Type B pancreatic cell (in vitro differentiated cells): ENCODE measurements at places on chromosomes 12 and 14.

DNA sequence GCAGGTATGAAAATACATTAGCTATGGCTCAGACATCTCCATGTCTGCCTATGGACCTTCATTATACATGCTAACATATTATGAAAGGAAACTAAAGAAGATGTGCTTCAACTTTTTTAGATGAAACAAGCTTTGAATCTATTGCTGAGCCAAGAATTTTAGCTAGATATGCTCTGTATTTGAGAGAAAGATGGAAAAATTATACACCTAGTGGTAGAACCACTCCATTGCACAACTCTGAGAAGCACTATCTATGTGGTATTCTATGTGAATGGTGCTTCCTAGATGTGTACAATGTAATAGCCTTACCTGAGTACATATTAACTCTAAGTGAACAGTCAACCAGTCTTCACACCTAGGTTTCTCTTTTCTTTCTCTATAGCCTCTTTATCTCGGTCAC is 17.3 kb downstream of the EPYC start:
- no peak for DNase-seq

DNA sequence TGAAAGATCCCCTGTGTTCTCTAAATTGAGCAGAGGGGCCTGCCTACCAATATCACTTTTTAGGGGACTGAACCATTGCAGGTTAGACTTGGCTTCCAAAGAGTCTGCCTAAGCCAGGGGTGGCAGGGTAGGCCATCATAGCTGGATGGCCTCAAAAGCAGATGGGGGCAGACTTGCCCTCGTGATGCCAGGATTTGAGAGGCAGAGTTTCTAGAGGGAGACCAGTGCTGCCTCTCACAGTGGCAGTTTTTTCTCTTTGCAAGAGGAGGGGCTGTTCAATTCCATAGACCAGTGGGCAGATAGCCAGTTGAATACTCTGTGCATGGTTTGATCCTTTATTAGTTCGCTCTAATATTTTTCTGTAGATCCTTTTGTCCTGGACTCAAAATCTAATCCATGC is 23.8 kb upstream of the SMCO2 start:
- no peak for DNase-seq

DNA sequence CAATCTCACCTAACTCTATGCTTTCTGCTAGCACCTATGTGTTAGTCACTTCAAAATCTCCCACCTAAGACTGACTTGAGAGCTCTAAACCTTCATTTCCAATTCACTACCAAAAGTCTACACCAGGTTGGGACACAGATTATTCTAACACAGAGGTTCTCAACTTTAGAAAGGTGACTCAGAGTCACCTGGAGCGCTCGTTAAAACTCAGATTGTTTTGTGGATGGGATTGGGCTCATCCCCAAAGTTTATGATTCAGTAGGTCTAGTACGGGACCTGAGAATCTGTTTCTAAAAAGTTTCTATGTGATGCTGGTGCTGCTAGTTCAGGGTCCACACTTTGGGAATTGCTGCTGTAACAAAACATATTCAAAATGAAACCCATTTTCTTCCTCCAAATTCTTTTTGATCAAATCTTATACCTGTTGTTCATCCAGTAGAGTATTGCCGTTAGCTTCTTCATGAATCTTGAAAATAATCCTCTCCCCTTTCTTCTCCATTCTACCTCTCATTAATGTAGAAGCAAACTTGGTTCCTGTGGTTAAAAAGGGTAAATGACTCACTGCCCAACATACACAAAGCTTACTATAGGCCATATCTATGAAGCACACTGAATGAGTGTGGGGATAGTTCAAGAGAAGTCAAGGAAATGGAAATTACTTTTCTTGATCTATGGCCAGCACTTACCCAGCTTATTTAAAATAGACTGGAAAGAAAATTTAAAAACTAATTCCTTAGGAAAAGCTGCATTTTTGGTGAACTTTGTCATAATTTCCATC is 206.7 kb downstream of the KIF21A start:
- no peak for DNase-seq

GRCh38 chr12:56565510-56566101 is 44.0 kb downstream of the RBMS2 start:
- no peak for DNase-seq

GRCh38 chr12:49548481-49548821 is 9.6 kb downstream of the KCNH3 start:
- DNase-seq = no peak

DNA sequence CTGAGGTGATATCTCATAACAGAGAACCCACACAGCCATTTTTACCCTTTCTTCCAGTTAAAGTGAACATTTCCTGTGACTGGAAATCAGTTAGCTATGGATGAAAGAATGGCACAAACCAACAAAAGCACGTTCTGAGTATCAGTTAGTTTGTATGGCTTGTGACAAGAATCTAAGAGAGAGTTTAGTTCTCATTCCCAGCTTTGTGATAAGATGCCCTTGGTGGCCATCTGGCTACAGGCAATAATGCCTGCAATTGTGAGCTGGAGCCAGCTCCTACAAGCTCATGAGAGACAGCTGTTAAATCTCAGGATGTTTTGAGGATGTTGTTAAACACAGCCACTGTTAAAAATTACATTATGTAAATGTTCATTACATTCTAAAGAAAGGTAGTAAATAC is 122.0 kb upstream of the FRMD6 start:
- DNase-seq = no peak

DNA sequence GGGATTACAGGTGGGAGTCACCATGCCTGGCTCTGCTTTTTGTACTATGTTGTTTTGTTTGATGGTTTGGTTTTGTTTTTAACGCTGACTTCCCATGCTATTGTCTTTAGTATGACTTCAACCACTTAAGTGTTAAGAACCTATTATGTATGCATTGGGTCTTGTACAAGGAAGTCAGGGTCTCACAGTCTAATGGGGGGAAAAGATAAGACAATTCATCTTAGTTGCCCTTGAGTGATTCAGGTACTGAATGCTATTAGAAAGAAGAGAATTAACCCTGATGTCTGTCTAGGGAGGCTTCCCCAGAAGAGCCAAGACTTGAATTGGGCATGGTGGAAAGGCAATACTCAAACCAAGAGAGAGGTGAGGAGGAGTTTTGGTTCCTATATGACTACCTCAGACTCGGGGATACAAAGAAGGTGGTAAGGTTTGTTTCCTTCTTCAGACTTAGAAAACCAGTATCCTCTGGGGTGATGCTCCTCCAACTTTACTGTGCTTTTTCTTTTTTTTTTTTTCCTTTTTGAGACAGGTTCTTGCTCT is 64.6 kb downstream of the SUSD6 start:
- DNase-seq = no peak

DNA sequence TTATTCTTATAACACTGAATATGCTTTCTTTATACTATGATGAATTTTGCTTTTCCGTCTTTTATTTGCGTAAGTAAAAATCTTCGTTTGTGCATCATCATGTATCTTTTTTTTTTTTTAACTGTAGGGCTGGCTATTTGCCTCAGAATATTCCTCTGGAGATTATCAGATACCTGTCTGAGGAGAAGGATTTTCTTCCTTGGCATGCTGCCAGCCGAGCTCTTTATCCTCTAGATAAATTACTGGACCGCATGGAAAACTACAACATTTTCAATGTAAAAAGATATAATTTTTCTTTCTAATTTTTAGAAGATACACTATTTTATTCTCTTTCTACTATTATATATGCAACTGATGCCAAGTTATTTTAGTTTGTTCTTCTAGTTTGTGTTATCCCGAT is 346.6 kb downstream of the TRHDE start:
- no peak for DNase-seq

DNA sequence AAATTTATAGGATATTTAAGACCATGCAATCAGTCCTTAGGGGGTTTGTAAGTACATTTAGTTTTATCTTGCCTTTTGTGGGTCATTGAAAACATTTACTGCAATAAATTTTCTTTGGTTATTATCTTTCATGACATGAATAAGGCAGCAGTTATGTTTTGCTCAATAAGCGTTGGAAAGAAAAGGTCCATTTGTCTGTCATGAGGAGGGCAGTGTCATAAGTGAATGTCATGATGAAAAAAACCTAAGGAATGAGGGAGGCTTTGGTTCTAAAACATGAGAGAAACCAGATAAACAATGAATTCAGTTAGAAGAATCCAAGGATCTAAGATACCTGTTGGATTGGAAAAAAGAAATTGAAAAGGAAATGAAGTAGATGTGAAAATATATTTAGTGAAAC is 209.4 kb downstream of the NAV3 start:
- no peak for DNase-seq

DNA sequence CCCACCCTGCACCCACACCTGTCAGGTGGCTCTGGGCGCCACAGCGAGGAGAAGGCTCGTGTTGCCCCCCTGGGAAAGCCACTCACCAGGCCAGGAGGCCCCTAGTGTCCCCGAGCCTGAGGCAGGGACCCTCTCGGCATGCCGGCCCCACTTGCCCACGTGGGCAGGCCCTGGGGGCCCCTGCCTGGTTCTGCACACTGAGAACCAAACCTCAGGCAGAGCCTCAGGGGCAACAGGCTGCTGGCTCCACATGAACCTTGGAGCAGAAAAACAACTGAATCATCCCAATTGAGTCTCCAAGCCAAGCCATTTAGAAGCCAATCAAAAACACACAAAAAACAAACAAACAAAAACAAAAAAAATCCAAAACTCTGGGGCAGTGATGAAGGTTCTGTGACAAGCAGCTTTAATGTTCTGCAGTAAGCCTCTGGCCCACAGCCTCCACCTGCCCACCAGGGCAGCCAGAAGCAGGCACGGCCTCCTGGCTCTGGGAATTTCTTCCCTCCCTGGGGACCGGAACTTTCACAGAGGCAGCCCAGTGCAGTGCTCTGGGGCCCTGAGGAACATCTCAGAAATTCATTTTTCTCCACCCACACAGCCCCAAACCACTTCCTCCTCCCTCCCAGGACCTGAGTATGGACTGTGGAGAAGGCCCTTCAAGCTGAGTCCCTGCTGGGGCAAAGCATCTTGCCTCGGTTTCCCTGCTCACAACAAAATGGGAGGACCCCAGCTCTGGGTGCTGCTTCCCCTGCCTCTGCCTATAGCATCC is 90.2 kb downstream of the CHGA start:
- no peak for DNase-seq

DNA sequence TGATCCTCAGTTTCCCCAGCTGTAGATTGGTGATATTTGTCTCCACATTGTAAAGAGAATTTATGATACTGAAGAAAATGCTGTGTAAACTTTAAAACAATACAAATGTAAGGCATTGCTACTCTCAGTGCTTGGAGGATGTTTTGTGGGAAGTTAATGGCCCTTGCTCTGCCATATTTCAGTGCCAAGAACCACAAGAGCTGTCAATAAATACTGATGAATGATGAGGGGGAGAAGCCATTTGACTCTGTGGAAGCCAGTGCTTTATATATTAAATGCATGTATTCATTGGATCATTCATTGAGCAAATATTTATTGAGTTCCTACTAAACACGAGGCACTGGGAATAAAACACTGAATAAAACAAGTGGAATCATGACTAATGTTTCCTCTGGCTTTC is 30.8 kb downstream of the CACNA1C start:
- no peak for DNase-seq

DNA sequence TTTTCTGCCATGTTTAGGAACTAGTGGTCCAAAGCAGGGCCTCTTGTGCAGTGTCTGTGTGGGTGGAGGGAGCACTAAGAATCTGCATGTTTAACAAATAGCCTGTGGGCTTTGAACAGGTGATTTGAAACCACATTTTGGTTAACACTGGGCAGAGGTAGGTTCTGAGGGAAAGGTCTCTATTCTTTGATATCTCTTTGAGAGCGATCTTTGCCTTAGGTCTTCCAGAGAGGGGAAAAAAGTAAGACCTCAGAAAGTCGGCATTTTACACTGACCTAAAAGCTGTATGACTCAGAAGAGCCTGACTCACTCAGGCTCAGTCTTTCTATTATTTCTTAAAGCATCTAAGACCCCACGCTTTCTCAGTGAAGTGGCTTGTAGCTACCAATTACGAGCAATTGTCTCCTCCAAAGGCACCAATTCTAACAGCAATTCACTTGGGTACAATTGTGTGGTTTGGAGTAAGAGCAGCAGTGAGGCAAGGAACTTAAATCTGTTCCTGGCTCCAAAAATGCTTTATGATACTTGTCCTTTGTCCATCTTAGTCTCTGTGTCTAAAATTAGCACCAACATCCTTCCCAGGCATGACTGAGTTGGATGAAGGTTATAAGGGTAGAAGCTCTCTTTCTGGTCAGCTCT is 8.8 kb downstream of the EIF2B2 start:
- no peak for DNase-seq

GRCh38 chr12:88839486-88839885 is 259.2 kb upstream of the KITLG start:
- no peak for DNase-seq

- DNase-seq = no peak
These were observed 190.1 kb upstream of the PRMT8 start for GRCh38 chr12:3300833-3301401.

GRCh38 chr14:89399157-89399556 is 17.9 kb downstream of the FOXN3 start:
- no peak for DNase-seq

- DNase-seq = no peak
These were observed 142.2 kb downstream of the BMP4 start for GRCh38 chr14:53814392-53814791.

GRCh38 chr14:81341370-81341769 is 58.8 kb downstream of the STON2 start:
- DNase-seq = no peak

DNA sequence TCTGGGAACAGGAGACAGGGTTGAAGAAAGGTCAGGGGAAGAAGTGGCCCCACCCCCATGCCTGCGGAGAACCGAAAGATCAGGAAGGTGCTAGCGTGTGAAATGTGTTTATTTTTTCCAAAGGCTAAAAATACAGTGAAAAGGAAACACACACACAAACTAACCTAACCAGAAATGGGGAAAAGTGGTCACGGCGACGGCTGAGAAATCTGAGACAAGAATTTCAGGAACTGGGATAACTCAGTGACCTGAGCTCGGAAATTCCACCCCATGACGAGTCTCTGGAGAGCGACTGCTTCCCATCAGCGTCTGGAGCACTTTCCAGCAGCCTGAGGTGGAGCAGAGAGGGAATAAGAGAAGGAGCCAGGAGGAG is 16.6 kb upstream of the RND1 start:
- no peak for DNase-seq

DNA sequence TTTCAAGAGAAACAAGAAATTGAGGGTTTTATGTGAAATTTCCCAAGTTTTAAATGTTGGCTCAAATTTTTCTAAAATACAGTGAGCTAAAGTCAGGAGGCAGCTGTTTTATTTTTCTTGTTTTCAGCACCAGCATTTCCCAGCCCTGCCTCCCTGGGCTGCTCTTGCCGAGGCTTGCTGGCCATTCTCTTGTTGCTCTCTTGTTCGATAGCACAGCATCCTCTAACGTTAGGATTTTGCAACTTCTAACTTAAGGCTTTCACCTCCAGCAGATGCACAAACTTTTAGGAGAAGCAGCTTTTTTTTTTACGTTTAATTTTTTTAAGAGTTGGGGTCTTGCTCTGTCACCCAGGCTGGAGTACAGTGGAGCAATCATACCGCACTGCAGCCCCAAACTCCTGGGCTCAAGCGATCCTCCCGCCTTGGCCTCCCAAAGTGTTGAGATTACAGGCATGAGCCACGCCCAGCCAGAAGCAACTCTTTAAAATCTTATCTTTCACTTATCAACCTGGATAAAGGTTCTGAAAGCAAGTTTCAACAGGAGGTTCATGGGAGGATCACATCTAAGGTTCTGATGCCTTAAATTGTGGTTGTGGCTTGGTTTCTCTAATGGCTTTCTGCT is 40.2 kb downstream of the B4GALNT3 start:
- no peak for DNase-seq

- DNase-seq = no peak
These were observed 753 bp downstream of the RPH3A start for GRCh38 chr12:112792301-112792700.
